CD4-positive, alpha-beta T cell treated with Interleukin-15 for 1 hour (primary cell): ENCODE measurements at places on chromosomes 2 and 18.

- DNase-seq: no peak
Measured at GRCh38 chr2:136005462-136006196, 20.2 kb upstream of the DARS1 start.

DNA sequence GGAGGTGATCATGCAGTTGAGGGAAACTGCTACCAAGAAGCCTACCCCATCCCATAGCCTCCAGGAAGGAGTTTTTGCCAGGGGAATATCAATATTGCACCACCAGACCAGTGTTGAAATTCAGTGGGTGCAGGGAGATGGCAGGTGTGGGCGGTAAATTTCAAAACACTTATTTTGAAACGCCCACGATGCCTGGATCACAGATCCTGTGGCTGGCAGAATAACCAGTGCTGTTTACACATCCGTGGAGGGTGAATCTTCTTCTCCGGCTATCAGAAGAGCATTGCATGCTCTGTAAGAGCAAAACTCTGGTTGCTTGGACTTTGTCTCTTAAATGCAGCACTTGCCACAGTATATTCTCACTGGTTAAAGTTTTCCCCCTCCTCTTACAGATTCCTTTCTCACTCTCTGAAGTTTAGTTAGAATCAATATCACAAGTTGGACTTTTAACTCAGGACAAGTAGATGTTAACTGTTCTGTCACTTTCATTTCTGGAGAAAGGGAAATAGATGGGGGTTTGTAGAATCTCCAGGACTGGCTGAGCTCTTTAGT, 70.5 kb upstream of the ZCCHC2 start:
- DNase-seq: no peak

DNA sequence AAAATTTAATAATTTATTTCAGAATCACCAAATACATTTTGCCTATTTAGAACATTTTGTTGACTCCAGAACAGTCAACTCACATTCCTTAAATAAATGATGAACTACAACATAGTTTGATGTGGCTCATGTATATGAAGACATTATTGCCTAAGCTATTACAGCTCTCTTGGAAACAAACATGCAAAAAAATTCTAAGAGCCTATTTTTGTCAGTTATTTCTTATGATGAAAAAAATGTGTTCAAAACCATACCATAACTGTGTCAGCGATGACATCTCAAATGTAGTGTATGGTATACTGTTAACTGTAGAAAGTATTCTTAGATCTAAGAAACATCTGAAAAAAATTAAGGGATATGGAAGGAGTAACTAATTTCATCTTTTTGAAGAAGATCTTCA, 6.3 kb upstream of the EMILIN2 start:
- DNase-seq: no peak

DNA sequence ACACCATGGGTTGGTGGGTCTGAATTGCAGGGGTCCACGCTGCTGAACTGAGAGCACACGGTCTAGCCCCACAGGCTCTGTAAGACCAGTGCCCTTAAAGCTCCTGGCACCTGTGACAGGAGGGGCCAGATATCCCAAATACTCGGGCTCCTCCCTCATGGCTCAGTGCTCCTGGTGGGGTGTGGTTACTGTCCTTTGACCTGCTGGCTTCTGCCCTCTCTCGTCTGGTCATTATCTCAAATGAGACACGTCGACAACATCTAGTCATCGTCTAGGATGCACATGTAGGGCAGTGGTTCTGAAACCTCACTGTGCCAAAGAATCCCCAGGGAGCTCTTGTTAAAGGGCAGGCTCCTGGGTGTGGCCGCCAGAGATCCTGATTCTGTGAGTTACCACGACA, 258.4 kb downstream of the LOXHD1 start:
- no peak for DNase-seq

GRCh38 chr2:9191041-9191481, 15.6 kb upstream of the ASAP2 start:
- no peak for DNase-seq

- no peak for DNase-seq
Measured at GRCh38 chr2:55239656-55240222, 7.3 kb downstream of the RPS27A start.
